Activated CD4-positive, CD25-positive, alpha-beta regulatory T cell (primary cell): ENCODE measurements at places on chromosomes 6 and 20.

DNA sequence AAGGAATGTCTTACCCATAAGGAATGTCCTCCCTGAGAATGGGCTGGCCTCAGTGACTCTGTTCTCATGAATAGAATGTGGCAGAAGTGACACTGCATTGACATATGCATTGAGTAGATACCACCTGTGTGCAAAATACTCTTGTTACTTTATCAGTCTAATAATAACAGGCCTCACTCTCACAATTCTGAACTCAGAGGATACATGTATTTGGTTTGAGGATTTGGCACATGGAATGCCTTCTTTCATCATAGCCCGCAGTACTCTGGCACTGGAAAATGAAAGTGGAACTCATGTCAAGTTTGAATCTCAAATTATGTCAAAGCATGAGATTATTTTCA is 52.9 kb upstream of the PLCB4 start:
- DNase-seq = no peak

GRCh38 chr6:30149858-30150550 is 11.0 kb downstream of the TRIM10 start:
- no peak for DNase-seq

DNA sequence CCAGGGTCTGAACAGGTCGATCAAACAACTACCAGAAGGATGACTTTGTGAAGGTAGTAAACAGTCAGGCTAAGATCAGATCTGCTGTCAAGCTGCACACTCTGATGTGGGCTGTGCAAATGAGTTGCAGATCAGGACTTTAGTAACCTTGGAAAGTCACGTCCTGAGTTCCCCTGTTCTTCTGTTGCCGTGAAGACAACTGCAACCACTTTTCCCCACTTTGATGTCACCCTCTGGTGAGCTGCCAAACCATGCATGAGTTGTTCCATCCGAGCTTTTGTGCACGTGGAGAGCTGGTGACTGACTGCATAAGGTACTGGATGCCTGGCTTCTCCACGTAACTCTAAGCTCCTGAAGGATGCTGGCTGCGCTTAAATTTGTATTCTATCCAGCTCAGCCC is 111.0 kb downstream of the CD83 start:
- DNase-seq = no peak

- DNase-seq = no peak
Observed at GRCh38 chr6:169062272-169062671, 191.4 kb downstream of the THBS2 start.

DNA sequence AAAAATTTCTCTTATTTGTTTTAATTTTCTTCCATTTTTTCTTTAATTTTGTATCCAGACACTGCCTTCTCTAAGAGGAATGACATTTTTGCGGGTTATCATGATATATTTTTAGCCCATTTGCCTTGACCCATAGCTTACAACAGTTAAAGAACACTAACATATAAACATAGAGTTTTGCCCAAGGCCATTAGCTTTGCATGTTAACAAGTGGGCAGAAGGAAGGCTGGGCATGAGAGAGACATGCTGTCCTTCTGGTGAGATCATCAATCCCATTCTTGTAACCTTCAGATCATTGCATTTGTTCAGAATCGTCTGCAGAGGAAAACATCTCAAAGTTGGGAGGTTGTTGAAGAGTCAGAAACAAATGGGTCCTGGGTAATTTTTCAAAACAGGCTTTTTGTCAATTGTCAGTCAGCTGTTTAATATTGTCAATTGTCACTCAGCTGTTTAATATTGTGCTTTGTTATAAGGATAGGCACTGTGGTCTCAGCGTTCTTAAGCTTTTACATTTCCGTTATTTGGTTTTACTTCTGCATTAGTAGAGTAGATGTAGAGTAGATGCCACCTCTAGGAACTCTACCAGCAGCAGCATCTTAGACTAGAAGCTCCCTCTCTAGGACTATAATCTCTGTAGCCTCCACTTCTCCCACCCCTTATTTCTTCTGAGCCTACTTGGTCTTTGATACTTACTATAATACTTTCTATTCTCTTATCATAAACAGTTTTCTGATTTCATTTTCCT is 243.1 kb downstream of the ESR1 start:
- no peak for DNase-seq

- no peak for DNase-seq
Observed at GRCh38 chr20:48015943-48016723, 230.9 kb upstream of the SULF2 start.

GRCh38 chr20:49476016-49476355 is 6.5 kb downstream of the KCNB1 start:
- no peak for DNase-seq

DNA sequence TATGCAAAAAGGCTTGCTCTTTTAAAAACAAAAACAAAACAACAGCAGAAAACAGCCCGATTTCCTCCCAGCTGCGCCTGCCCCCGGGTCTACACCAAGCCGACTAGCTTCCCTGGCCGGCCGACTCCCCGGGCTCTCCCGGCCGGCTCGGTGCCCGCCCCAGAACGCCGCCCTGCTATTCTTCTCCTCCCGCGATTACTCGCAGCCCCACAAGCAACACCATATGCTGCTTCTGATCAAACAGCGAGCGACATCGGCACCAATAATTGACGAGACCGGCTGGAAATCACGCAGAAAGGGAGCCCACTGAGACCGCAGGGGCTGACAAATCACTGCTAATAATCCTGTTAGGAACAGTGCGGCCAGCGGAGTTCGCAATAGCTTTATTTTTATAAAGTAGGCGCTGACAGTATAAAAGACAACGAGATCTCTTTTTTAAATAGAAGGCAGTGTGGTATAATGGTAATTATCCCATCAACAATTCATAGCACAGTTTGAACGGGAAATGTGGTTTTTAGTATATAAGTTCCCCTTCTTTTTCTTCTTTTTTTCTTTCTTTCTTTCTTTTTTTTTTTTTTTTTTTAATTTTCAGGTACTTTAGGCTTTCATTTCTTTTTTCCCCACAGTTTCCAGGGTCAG is 3.3 kb downstream of the SIM1 start:
- DNase-seq = no peak

GRCh38 chr6:48101290-48101689 is 9.7 kb downstream of the PTCHD4 start:
- no peak for DNase-seq

DNA sequence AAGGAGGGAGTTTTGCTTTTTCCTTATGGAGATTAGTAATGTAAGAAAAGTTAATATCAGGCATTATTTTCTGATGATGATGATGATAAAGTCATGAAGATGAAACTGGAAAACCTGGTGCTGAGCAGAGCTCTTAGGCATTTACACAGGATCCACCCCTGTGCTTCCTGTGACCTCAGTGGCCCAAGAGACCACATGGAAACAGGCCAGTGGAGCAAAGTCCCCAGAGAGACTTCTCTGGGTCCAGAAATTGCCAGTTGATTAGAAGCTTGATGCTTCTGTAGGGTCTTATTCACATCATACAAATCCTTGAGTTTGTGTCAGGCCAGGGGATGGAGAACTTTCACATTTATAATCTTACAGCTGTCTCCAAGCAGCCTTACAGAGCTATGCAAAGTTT is 46.1 kb downstream of the SLC13A3 start:
- no peak for DNase-seq

DNA sequence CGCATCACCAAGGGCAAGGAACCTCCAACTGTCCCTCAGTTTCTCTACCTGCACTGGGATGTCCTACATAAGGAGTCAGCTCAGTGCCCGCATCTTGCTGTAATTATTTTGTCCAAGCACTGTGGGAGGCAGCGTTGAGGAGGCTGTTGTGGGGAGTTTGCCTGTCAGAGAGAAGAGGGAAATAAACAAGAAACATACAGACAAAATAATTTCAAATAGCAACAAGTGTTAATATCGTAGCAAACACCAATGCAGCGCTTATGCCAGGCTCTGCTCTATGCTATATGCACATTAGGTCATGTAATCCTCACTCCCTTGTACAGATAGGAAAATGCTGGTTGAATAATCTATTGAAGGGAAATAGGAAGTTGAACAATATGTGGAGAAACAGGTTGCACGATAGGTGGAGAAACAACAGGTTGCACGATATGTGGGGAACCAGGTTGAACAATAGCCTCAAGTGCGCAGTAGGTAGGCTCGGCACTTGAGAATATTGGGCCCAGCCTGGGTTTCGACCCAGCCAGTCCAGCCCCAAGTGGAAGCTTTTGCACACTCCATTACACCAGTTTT is 91.2 kb upstream of the SIRPA start:
- DNase-seq = no peak

- no peak for DNase-seq
Observed at GRCh38 chr6:33693186-33694105, 18.1 kb downstream of the UQCC2 start.

GRCh38 chr20:48703107-48703506 is 124.7 kb downstream of the PREX1 start:
- DNase-seq = no peak

- no peak for DNase-seq
Observed at GRCh38 chr6:85124472-85125354, 325.2 kb upstream of the NT5E start.

DNA sequence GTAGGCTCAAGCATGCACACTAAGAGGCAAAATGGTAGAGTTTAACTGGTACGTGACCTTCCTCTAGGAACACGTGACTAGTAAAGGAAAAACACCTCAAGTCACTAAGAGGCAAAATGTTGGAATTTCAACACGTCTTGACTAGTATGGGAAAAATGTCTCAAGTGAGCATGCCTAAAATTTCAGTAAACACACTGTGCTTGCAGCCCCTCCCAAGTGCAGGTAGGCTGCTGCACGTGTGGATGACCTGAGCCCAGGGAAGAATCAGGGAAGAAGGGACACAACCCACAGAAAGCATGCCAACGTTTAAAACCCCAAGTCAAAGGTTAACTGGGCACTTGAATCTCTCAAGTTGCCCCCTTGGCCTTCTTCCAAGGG is 162.2 kb downstream of the TENT5A start:
- DNase-seq = no peak

DNA sequence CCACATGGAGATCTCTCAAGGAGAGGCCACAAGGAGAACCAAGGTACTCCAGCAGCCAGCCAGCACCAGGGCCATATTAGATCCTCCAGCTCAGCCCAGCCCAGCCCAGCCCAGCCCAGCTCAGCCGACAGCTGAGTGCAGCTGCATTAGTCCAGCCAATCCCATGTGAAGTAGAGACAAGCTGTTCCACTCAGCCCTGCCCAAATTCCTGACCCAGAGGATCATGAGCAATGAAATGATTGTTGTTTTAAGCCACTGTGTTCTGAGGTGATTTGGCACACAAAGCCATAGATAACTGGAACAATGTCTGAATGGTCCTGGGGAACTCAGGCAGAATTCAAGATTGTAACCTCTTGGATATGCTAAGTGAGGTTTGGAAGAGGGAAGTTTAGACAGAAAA is 59.5 kb upstream of the BMP2 start:
- no peak for DNase-seq
